ENCODE measurements at places on chromosomes 3 and 15. TPM values are rescaled to one million over a fixed set of nuclear protein-coding genes. Genes with fewer than 3 reads are reported as not detected.
A peak's percentile ranks its signal among the peaks of the same experiment; 100 is the strongest.

DNA sequence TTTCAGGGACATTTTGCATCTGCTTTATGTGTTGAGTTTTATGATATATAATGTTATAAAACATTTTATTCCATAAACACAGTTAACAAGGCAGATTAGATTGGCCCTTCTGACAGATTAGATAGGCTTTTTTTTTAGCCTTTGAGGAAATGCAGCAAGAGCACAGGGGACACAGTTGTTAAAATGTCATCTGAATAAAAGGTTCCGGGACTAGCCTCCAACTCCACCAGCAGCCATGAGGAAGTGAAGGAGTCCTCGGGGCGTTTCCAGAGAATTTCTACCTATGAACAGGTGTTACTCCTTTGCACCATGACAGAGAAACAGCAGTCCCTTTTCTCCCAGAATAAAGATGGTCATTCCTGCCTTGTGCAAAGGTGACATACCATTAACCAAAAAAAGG, 167.8 kb upstream of the KBTBD8 start:
- DNase-seq, result no peak

DNA sequence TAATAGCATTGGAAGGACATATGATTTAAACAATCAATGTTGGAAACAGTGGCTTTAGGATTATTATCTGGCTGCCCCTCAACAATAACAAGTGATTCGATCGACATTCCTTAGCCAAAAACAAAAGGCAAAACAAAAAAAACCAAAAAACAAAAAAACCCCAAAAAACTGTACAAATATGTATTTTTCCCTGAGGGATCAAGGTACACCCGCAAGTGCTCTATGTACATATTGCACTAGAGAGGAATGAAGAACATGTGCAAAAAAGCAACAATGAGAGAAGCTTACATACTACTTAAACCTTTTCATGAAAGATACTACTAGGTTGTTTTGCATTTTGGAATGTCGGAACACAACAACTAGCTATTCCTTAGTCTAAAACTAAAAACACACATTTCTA, 14.2 kb upstream of the ICE2 start:
- no peak for DNase-seq

DNA sequence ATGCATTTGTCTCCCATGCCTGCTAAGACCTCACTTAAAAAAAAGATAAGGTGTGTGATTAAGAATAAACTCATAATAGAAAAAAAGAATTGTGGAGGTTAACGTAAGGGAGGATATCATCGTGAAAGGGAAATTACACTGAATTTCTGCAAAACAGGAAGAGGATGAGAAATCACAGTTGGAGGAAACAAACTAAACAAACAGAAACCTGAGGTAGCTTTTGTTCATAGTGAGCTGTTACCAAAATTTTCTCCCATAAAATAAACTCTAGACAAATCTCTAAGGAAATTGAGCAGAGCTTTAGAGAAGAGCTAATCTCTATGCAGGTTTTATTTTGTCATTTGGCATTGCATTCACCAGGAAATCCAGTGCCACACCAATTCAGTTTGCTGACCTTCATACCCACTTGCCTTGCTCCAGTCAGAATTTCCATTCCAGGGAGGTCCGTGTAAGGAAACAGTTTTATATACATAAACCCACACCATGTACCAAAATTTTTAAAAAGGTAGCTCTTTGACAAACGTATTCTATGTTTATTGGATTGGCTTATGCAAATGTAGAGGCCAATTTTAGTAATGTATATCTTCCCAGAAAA, 231.2 kb downstream of the MBNL1 start:
- DNase-seq, result no peak

- no peak for DNase-seq
Measured at GRCh38 chr3:55647063-55647462, 160.0 kb upstream of the WNT5A start.

- no peak for DNase-seq
Measured at GRCh38 chr15:94256511-94256910, 25.1 kb downstream of the MCTP2 start.

GRCh38 chr15:34914317-34914716, 55.2 kb downstream of the AQR start:
- DNase-seq, result no peak

- DNase-seq, result peak; percentile 71
Measured at GRCh38 chr3:156174229-156174847, 54.0 kb downstream of the KCNAB1 start.

Gene DLEC1
- not detected for total RNA-seq

Gene SLC38A3
- total RNA-seq, result 0.89 TPM

Gene CIB2
- 1.9 TPM for total RNA-seq

Gene UBAP1L
- total RNA-seq, result 0.10 TPM

Gene SLC27A2
- total RNA-seq, result 43.0 TPM

Gene CCR9
- not detected for total RNA-seq
